Nucleus accumbens (tissue), 56 donors: ENCODE measurements at places on chromosomes 7 and 10.

DNA sequence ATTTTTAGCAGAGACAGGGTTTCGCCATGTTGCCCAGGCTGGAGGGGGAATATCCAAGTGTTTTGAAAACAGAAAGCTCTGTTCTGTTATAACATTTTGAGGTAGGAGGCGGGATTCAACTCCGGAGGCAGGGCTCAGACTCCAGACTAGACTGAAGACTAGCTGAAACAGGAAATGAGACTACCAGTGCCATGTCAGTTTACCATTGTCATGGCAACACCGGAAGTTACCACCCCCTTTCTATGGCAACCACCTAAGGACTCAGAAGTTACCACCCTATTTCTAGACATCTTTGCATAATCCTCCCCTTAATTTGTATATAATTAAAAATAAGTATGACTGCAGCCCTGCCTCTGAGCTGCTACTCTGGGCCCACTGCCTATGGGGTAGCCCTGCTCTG, 1069.1 kb upstream of the AUTS2 start:
- DNase-seq = peak; percentile 18

DNA sequence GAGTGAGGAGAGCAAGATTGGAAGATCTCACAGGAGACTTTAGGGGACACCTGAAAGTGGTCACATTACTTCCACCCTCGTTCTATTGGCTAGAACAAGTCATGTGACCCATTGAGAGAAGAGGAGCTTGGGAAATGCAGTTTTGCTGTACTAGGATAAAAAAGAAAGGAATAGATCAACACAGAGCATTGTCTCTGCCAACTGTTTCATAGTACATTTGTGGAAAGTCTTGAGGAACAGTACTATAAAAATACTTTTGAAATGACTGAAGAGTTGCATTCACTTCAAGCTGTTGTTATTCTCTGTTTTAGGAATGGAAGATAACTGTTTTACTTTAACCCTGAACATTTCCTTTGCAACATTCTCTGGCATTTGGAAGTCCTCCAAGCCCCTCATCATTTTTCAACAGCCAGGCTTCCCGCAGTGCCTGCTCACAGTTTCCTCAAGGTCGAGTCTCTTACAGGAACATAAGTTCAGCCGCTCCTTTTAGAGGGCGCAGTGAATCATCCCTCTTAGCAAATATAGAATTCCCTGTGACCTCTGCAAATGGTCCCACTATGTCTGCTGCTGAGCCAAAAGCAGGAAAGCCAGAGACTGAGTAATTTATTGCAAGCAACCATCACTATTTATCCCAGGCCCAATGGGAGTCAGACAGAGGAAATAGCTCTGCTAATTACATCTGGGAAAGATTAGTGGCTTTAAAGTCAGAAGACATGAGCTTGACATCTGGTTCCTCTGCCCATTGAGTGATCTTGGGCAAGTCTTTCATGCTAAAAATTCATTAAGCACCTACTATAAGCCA, 40.7 kb downstream of the MRPL32 start:
- DNase-seq = no peak

- DNase-seq = no peak
These were observed 23.1 kb downstream of the MYPN start for GRCh38 chr10:68132391-68132790.

DNA sequence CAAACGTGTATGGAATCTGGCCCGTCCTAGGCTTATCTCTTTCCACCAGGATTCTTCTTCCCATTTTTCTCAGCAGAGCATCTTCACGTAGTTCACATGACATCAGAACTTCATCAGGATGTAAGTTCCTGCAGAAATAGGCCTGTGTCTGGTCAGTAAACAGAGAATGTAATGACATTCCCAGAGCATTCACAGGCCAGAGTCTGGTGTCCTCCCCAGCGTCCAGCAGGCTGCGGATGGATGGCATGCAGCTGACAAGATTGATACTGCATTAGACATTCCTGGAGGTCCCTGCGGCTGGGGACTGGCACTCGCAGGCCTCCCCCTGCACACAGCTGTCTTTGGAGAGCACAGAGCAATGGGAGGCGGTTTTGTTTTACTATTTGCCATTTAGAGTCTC, 28.7 kb downstream of the MGMT start:
- no peak for DNase-seq

GRCh38 chr7:26618449-26618848, 245.9 kb downstream of the SKAP2 start:
- no peak for DNase-seq

GRCh38 chr7:94400643-94401427, 6.1 kb downstream of the COL1A2 start:
- DNase-seq = no peak

DNA sequence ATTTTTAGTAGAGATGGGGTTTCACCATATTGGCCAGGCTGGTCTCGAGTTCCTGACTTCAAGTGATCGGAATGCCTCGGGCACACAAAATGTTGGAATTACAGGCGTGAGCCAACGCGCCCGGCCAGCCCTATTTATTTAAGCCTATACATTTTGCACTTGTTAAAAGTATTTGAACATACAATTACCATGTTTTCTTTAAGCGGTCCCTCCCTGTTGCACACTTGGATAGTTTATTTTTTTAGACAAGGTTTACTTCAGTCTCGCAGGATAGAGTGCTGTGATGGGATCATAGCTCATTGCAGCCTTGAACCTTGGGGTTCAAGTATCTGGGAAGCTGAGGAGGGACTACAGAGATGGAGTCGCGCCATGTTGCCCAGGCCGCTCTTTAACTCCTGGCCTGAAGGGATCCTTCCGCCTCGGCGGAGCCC, 35.7 kb upstream of the SRRM3 start:
- no peak for DNase-seq

DNA sequence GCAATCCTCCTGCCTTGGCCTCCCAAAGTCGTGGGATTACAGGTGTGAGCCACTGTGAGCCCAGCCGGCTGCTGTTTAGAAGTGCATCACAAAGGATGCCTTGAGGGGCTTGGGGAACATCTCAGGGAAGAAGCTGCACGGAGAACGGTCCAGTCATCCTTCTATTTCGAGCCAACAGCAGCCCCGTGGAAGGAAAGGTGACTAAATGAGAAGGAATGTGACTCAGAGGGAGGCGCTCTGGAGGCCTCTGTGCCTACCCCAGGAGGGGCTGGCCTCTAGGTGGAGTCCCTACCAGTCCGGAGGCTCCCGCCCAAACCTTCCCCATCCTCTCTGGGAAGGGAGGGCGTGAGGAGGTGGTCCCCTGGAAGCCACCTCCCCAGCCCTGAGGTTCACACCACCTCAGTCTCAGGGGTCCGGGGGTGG, 76.2 kb downstream of the CTBP2 start:
- no peak for DNase-seq

GRCh38 chr10:79061441-79062315, 7.1 kb upstream of the ZMIZ1 start:
- peak; percentile 44 for DNase-seq
